ENCODE measurements at places on chromosomes 7 and 10.
A peak's percentile ranks its signal among the peaks of the same experiment; 100 is the strongest.

- DNase-seq, result peak; percentile 70
These were observed 1.2 kb downstream of the HIPK2 start for GRCh38 chr7:139776486-139777132.

- DNase-seq, result no peak
These were observed 31.0 kb downstream of the CYP3A5 start for GRCh38 chr7:99648843-99649242.

DNA sequence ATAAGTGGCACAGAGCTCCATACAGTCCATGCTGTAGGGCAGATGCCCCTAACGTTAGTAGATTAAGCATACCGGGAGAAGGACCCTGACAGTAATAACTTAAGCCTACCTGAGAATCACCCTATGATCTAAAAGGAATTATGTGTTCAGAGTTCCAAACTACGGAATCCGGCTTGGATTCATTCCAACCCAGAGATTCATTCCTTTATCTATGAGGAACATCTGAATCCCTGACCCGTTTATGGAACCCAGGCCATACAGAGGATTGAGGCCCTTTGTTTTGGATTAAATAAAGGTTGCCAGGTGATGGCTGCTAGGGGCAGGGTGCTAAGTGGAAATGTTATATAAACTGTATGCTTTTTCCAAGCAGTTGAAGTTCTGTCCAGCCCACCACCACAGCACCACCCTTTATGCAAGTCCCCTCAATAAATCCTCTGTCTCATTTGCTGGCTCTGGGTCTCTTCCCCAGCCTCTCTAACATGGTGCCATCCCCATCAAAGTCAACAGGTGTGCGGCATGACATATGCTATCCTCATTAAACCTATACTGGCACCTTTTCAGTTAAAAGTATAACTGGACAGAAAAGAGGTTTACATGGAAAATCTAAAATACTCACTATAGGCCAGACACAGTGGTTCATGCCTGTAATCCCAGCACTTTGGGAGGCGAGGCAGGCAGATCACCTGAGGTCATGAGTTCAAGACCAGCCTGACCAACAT, 9.1 kb upstream of the ANAPC16 start:
- DNase-seq, result no peak

DNA sequence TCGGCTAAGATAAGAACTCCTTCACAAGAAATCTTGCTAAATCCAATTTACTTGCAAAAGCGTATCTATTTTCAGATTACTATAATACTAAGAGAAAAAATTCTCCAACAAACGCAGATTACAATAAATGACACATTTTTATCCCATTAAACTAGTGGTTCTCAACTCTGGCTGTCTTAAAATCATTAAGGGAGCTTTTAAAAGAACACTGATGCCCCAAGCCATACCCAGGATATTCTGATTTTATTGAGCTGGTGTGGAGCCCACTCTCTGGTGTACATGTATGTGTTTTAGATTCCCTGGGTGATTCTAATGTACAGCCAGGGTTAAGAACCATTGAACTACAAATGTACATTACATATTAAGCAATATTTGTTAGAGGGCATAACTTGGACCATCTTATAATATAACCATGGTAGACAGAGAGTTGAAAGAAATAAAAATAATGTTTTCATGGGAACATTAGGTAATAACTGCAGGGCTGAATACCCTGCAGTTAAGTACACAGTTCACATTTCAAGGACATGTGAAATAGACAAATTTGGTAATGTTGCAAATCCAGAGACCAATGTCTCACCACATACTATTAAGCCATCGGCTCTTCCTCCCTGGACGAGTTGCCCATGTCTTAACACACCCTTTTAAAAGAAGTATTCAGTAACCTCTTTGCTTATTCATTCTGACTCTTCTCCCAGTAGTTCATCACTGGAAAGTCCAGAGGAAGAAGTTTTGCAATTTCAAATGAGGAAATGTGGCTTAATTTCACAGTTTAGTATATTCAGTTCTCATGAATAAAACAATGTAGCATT, 6.2 kb downstream of the GSAP start:
- DNase-seq, result no peak

DNA sequence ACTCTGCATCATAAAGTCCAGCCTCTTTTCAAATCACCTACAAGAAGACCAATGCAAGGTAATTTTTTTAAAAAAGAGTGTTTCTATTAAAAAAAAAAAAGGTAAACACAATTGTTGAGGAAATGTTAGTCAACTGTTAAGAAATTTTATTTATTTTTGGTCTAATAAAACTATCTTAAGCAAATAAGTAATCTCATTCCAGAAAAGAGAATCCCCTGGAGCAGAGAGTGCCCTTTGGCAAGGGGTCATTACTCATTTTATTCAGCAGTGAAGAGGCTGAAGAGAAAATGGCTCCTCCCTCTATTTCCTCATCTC, 63.4 kb upstream of the GSDME start:
- DNase-seq, result no peak

DNA sequence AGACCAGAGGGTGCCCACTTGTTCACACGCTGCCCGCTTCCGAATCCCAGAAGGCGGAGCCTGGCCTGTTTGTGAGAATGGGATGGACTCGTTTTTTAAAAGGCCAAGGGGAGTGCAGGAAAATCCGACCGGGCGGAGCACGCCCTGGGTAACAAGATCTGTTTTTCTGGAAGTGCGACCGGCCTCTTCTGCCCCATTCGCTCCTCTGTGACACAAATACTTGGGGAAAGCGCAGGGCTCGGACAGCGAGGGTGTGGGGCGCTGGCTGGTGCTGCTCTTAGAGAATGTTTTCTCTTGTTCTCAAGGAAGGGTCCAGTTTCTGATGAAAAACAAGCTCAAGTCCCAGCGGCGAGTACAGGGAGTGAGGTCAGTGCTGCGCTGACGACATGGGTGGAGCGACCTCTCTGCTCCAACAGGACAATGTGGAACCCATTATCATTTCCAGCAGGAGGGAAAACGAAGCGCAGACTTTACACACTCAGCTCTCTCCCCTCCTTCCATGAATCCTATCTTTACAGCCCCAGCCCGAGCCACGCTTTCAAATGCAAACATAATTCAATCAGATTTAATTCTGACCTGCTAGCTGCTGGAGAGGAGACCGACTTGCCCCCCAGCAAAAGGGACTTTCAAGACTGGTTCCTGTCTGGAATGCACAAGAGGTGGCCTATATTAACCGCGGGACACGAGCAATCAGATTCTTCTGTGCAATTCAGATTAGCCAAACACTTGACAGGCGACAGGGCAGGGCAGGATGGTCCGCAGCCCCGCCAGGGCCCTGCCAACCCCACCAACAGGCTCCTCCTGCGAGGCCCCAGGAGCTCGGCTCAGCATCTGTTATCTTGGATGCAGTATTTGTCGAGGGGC, 1.1 kb downstream of the RADIL start:
- DNase-seq, result no peak

DNA sequence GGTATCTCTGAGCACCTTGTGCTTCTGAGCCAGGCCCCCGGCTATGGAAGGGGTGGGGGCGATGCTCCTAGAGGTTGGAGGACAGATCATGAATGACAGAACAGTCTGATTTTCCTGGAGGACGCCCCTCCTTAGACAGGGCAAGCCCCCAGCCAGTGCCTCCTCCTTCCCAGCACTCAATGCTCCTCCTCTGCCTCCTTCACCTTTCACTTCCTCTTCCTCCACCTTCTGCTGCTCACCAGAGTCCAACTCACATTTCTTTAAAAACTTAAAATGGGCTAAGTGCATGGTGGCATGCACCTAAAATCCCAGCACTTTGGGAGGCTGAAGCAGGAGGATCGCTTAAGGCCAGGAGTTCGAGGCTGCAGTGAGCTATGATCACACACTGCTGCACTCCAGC, 71.1 kb upstream of the CUX1 start:
- DNase-seq, result no peak

DNA sequence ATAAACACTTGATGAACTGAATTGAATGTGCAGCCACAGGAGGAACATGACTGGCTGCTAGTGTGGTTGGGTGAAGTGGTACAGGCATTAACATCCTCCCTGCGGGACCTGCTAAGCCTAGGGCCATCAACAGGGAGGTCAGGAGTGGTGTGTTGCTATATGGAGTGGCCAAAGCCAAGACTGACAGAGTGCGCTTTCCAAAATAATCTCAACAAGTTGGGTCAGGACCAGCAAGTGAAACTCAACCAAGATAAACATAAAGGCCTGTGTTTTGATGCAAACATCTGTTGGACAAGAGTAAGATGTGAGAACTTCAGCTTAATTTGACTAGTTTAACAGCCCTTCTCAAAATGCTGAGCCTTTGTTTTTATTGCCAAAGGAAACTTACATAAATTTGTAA, 97.7 kb downstream of the WDFY4 start:
- DNase-seq, result no peak

- no peak for DNase-seq
These were observed 620.9 kb downstream of the TNS3 start for GRCh38 chr7:46960970-46961369.

DNA sequence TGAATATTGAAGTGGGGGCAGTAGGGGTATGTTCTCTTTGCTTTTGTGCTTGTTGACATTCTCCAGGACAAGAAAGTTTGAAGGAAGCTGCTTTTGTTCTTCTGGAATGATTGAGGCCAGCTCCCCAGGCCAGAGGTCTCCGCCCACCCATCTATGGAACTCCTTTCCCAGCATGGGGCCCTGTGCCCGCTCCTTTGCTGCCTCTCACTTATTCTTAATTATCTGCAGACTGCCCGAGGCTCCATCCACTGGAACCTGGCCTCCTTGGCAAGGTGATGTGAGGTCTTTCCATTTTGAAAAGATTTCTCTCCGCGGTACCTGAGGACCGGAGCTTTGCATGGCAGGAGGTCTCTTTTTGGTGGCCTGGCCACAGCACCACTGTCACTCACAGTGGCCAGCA, 39.3 kb upstream of the MKI67 start:
- DNase-seq, result no peak

DNA sequence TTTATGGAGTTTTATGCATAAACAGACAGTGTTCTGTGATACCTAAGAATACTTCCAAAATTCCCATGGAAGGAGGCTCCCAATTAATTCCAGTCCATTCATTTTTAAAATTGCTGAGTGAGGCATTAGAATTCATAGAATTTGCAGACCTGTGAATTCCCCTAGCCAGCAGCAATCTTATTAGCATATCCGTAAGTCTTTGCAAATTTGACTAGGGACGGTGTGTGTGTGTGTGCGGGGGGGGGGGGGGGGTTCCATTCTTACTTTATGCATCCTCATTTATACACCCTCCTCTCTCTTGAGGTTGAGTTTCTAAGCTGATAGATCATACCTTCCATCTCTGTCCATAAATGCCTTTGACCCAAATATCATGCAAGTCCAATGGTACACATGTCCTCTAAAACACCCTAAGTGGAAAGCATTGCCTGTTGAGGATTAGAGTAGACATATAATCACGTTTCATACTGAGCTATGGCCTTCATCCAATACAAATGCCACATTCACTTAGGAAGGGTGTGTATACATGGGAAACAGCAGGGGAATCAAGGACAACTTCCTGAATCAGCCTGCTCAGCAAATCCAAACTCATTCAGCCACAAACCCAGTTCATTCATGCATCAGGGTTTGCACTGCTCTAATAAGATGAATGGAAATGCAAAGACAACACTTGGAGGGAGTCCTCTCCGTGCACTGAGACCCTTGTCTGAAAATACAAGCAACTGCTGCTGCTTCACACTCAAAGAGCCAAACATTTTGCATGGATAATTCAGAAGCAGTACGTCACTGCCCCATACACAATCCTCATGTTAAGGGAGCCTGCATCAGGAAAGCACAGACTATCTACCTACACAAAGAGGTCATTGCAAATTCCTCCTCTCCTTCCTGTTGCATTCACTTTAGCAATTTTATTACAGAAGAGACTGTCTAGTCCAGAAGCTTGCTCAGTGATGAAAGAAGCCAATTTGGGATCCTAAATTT, 350.8 kb downstream of the KCNMA1 start:
- no peak for DNase-seq

GRCh38 chr7:81235997-81236396, 317.1 kb upstream of the SEMA3C start:
- no peak for DNase-seq

DNA sequence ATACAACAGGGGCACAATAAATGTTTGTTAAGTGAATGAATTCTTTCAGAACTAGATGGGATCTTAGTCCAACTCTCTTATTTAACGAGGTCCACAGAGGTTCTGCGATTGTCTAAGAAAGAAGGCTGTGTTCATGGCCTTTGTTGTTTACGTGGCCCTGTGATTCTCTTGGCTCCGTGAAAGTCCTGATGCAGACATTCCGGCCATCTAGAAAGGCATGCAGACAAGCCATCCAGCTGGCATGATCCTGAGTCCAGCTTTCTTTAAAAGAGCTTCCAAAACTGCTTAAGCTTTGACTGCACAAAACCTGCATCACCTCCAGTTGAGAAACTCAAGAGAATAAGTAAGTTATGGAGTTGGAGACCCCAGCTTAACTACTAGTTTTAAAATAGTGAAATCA, 26.0 kb downstream of the EGFR start:
- DNase-seq, result no peak

DNA sequence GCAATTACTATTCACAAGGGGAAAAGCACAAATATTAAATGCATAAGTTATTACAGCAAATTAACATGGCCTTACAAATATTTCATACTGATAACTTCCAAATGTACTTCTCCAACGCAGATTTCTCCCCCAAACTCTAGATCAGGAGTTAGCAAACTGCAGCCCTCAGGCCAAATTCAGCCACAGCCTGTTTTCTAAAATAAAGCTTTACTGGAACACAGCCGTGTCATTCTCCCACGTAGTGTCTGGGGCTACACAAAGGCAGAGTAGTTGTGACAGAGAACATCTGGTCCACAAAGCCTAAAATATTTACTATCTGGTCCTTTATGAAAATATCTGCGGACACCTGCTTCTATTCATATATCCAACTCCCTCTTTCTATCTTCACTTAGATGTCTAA, 151.8 kb upstream of the AHR start:
- no peak for DNase-seq

- no peak for DNase-seq
These were observed 18.3 kb upstream of the GNAT3 start for GRCh38 chr7:80530136-80530535.

DNA sequence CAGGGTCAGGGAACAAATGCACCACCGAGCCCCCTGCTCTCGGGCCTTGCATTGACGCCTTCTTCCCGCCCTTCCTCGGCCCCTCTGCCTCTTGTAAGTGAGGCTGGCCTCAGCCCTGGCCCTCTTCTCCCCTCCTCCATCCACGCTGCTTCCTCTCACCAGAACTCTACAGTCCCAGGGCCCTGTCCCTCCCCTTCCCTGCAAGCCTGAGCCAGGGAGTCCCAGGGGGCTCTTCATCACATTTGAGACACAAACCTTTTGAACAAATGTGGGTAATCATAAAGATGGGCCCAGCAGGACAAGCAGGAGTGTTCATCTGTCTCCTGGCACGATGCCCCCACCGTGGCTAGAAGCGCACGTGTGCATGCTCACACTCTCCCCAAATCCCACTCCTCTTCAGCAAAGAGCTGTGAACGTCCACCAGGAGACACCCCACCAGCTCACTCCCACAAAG, 57.7 kb downstream of the SLIT1 start:
- no peak for DNase-seq

DNA sequence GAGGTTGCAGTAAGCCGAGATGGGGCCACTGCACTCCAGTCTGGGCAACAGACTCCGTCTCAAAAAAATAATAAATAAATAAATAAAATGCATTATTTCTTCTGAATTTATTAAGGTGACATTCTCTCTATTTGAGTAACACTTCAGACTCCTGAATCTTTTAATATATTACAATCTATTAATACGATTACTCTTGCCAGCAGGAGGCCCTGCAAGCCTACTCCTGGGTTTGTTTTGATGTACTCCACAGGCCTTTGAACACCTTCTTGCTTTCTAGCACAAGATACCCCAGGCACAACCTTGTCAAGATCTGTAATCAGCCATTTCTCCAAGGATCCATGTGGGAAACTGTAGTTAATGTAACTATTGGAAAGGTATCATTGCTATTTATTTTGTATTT, 63.5 kb downstream of the COBL start:
- peak; percentile 25 for DNase-seq

GRCh38 chr7:50265968-50266634, 38.4 kb upstream of the IKZF1 start:
- no peak for DNase-seq
